ENCODE measurements at places on chromosomes 2 and 18.

- DNase-seq, result no peak
These were observed 1037.7 kb upstream of the KLHL29 start for GRCh38 chr2:22347306-22347705.

DNA sequence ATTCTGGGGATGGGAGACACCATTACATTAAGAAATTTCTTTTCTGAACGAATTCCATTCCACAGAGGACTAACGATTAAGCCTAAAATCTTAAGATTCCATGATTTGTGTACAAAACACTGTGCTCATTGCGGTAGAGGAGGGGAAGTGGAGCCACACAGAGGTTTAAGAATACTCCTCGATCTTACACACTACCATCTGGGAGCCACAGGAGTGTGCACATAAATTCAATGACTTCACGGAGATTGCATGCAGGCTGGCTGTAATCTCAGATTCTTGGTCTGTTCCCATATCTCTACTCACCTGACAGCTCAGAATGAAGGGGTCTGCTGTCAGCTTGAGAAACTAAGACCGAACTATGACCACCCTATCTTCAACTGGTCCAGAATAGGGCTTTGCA, 762 bp downstream of the VPS4B start:
- no peak for DNase-seq

DNA sequence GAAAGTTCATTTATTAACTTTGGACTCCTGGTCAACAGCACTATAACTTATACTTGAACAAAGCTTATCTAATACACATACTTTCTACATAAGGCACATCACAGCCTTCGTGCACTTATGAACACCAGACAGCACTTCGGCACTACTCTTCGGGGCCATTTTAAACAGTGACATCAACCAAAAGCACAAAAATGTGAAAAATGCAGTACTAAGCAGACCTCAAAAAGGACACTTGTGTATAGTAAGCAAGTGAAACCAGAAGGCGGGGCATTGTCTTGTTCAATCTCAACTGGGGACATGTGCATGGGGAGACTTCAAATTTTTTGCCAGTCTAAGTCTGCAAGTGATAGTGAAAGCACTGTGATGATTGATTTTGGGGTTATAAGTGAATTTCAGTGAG, 163.0 kb downstream of the NCKAP5 start:
- no peak for DNase-seq

GRCh38 chr2:6647046-6647445, 218.7 kb downstream of the CMPK2 start:
- no peak for DNase-seq

GRCh38 chr2:106105151-106105922, 88.8 kb downstream of the UXS1 start:
- DNase-seq, result no peak

- no peak for DNase-seq
These were observed 1.0 kb upstream of the PMAIP1 start for GRCh38 chr18:59898609-59899297.

DNA sequence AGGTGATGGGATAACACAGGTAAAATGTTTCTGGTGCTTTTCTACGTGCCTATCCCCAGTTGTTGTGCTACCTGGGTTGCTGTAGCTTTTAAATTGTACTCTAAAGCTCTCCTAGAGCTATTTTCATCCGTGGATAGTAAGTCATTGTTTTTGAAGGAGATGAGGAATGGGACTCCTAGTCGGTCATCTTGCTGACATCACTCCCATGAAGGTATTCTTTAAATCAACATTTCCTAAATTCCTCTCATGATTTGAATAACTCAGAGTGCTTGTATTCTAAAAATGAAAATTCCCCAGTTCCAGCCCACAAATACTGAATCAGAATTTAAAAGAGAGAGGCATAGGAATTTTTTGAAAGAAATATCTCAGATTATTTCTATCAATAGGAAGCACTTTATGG, 44.3 kb downstream of the CCDC148 start:
- no peak for DNase-seq

DNA sequence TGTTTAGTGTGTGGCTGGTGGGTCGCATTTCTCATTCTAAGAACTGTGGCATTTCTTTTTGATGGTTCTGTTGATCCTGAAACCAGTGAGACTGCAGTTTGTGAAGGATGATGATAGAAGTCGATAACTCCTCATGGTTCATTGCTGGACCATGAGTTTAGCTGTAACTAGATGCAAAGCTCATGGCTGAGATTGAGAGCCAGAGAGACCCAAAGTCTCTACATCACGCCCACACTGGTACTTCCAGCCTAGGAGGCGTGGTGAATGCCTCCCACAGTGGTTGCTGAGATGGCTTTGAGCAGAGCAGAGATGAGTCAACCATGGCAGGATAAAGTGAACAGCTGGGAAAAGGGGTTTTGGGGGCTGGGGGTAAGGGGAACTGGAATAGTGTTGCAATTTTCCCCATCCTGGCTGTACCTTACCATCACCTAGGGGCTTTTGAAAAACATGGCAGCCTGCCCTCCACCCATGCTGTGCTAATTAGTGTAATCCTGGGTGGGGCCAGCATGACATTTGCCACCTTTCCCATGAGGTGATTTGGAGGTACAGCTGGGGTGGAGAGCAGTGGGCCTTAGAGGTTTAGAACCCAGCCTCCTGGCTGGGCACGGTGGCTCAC, 24.1 kb downstream of the INPP4A start:
- no peak for DNase-seq

- no peak for DNase-seq
These were observed 167.3 kb downstream of the SEPTIN10 start for GRCh38 chr2:109446278-109447131.

- DNase-seq, result no peak
These were observed 51.4 kb downstream of the EMILIN2 start for GRCh38 chr18:2898186-2898640.

- no peak for DNase-seq
These were observed 37.1 kb downstream of the ICOS start for GRCh38 chr2:203973676-203974075.

GRCh38 chr2:230203110-230203676, 16.6 kb downstream of the SP110 start:
- no peak for DNase-seq

- no peak for DNase-seq
These were observed 197.0 kb downstream of the CPS1 start for GRCh38 chr2:210753386-210753785.

DNA sequence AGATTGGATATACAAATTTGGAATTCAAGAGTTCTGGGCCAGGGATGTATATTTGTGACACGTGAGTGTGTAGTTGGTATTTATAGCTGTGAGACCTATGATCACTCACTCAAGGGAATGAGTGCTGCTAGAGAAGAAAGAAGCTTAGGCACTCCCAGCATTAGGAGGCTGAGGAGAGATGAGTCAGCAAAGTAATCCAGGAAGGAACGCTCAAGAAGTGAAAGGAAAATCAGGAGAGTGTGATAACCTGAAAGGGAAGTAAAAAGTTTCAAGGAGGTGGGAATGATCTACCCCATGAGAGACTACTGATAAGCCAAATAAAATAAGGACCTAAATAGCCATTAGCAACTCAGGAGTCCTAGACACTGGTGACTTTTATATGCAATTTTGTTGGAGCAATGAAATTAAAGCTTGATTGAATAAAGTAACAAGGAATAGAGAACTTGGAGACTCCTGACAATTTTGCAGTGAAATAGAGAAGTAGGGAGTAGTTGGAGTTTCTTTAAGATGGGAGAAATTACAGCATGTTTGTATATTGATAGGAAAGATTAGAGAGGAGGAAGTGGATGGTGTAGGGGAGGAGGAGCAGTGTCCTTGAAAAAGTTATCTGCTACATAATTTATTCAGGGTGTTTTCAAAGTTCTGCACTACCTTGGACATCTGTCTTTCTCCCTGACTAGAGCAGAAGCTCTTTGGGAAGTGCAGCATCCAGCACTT, 89.9 kb downstream of the UBE2E3 start:
- DNase-seq, result no peak

DNA sequence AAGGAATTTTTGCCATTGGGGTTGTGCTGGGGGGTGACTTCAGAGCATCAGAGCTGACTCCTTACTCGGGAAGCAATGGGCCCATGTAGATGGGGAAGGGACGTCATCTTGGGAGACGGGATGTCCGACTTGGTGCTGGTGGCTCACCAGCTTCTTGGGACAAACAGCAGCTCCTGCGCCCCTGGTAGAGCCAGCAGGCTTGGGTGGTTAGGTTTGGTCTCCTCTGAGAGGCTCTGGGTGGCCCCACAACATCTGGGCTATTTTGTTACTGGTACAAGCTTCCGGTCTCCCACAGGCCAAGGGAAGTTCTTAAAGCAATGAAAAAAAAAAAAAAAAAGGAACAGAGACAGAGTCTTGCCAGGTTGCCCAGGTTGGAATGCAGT, 1.8 kb downstream of the NGEF start:
- DNase-seq, result no peak

GRCh38 chr2:141523199-141523598, 607.6 kb downstream of the LRP1B start:
- DNase-seq, result no peak
